ENCODE measurements at places on chromosomes 7 and 10.

- DNase-seq, result no peak
Observed at GRCh38 chr10:4011136-4011812, 226.3 kb upstream of the KLF6 start.

GRCh38 chr7:141387521-141388217 is 163.5 kb upstream of the AGK start:
- DNase-seq, result no peak

GRCh38 chr7:155506854-155507337 is 39.5 kb downstream of the CNPY1 start:
- DNase-seq, result peak; percentile 14

DNA sequence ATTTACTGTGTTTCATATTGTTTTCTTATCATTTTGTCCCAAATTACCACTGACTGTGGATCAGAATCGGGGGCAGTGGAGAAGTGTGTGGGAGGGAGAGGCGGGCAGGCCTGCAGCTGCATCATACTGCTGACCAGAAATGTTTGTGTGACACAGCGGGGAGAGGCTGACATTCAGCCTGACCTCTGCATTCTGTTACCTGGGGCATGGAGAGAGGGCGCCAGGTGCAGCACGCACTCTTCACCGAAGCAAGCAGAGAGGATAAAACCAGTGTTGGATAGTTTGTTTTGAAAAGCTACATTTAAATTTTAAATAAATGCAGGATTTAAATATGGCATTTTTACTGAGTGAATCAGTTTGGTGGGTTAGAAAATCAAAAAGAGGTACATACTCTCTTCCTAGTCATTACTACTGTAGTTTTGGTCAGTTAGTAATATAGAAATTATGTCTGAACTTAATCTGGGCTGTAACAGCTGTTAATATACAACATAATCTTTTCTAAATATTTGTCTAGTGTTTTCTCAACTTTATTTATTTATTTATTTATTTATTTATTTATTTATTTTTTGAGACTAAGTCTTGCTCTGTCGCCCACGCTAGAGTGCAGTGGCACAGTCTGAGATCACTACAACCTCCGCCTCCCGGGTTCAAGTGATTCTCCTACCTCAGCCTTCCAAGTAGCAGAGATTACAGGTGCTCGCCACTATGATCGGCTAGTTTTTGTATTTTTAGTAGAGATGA is 8.8 kb upstream of the STMP1 start:
- DNase-seq, result peak; percentile 37

GRCh38 chr10:88490231-88490980 is 92.7 kb downstream of the RNLS start:
- DNase-seq, result no peak

DNA sequence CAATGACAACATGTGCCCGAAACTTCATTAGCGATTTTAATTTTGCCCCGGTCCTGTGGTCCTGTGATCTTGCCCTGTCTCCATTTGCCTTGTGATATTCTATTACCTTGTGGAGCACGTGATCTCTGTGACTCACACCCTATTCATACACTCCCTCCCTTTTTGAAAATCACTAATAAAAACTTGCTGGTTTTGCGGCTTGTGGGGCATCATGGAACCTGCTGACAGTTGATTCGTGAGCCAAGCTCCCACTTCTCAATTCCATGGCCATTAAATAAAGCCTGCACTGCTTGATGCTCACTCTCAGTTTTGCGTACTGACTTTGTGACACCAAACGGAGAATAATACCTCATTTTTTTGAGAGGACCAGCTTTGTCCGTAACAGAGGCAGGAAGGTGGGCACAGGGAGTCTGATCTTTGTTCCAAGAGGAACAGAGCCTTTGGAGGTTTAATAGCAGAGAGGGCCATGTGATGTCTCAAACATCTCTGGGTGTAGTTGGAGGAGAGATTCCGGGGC is 3.8 kb upstream of the ADAMTS14 start:
- DNase-seq, result no peak

- no peak for DNase-seq
Observed at GRCh38 chr7:107957436-107957835, 45.5 kb downstream of the LAMB1 start.

DNA sequence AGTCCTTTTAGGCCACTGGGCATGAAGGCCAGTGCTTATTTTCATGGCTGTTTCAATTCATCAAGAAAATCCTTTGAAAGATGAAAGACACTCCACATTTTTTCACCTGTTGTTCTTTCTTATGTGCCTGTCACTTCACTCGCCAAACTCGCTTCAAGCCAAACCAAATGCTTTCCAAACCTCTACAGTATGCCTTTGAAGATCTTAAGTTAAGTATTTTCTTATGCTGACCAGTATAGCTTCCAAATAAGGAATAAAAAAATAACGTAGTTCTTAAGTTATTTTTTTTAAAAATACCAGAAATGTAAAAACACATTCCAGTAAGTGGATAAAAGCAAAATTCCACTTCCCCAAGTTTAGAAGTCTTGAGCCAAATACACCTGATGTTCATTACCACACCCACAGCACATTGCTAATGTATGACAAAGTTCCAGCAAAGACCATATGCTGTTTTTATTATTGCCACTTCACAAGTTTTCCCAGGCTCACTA is 186.1 kb downstream of the MTERF1 start:
- DNase-seq, result no peak

GRCh38 chr10:107728807-107729206 is 564.3 kb upstream of the SORCS1 start:
- DNase-seq, result no peak

- DNase-seq, result no peak
Observed at GRCh38 chr7:66399566-66399965, 194.4 kb downstream of the TPST1 start.

GRCh38 chr7:124697746-124698145 is 67.8 kb downstream of the GPR37 start:
- no peak for DNase-seq

DNA sequence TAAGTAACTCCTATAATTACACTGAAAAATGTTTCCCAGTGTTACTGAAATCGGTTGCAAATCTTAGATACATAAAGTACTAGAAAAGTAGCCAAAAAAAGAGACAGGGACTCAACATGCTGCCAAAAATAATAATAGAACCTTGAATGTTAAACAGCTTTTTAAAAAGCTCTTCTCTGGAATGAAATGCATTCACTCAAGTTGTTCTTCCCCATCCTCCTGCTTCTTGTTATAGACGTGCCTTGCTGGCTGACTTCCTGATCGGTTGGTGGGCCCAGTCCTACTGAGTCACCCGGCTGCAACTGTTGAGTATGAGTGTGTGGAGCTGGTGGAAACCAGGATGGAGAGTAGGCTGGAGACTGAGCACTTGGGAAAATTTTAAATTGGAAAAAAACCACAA is 30.6 kb upstream of the RAPGEF5 start:
- DNase-seq, result peak; percentile 88

GRCh38 chr7:41679566-41679965 is 23.3 kb downstream of the INHBA start:
- DNase-seq, result no peak

DNA sequence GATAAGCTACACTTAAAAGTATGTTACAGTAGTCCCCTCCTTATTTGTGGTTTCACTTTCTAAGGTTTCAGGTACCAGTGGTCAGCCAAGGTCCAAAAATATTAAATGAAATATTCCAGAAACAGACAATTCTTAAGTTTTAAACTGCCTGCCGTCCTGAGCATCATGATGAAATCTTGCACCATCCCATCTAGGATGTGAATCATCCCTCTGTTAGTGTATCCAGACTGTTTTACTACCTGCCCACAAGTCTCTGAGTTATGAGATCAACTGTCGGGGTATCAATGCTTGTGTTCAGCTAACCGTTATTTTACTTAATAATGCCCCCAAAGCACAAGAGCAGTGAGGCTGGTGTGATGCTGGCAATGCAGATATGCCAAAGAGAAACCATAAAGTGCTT is 11.4 kb downstream of the KDM7A start:
- peak; percentile 73 for DNase-seq

- no peak for DNase-seq
Observed at GRCh38 chr10:132675031-132675740, 110.8 kb downstream of the NKX6-2 start.

DNA sequence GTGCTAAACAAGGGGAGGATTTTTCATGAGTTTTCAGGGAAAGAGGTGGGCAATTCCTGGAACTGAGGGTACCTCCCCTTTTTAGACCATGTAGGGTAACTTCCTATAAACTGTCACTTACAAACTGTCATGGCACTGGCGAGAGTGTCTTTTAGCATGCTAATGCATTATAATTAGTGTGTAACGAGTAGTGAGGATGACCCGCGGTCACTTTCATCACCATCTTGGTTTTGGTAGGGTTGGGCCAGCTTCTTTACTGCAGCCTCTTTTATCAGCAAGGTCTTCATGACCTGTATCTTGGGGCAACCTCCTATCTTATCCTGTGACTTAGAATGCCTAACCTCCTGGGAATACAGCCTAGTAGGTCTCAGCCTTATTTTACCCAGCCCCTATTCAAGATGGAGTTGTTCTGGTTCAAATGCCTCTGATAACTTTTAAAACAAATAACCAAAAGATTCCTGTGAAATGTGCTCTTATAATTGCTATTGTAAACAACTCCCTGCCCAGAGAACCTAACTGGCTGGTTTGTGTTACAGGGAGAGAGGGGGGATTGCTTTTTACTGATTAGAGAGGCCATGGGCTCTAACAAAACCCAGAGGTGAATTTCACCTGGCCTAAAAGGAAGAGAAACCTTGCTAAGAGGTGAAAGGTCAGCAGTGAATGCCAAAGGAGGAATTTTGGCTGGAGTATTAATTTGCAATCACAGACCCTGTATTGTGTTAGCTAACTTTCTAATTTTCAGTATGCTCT is 64.3 kb downstream of the EEPD1 start:
- DNase-seq, result no peak

GRCh38 chr7:6409944-6410693 is 37.6 kb downstream of the DAGLB start:
- no peak for DNase-seq

- no peak for DNase-seq
Observed at GRCh38 chr7:1005303-1005702, 22.3 kb downstream of the CYP2W1 start.

DNA sequence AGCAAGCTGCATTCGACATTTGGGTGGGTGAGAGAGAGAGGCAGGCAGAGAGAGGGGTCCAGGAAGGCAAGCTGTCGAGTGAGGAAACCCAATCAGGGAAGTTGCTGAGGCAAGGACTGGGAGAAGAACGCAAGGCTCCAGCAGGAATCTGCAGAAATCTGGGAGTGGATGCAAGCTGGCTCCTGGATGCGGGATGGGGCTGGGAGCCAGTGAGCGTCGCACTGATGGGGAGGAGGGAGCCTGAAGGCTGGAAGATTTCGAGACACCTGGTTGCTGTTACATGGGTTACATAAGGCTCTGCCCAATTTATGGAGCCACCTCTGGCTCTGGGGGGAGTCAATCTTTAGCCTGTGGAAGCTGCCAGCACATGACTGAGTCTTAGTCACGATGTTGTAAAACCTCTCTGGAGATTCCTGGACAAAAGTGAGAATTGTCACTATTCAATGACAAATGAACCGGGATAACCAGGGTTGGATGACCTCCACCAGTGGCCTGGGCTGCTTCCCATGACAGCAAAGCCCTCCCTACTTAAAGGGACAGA is 51.1 kb upstream of the ADRB1 start:
- peak; percentile 9 for DNase-seq

GRCh38 chr10:125348536-125348935 is 188.2 kb upstream of the CTBP2 start:
- DNase-seq, result no peak

DNA sequence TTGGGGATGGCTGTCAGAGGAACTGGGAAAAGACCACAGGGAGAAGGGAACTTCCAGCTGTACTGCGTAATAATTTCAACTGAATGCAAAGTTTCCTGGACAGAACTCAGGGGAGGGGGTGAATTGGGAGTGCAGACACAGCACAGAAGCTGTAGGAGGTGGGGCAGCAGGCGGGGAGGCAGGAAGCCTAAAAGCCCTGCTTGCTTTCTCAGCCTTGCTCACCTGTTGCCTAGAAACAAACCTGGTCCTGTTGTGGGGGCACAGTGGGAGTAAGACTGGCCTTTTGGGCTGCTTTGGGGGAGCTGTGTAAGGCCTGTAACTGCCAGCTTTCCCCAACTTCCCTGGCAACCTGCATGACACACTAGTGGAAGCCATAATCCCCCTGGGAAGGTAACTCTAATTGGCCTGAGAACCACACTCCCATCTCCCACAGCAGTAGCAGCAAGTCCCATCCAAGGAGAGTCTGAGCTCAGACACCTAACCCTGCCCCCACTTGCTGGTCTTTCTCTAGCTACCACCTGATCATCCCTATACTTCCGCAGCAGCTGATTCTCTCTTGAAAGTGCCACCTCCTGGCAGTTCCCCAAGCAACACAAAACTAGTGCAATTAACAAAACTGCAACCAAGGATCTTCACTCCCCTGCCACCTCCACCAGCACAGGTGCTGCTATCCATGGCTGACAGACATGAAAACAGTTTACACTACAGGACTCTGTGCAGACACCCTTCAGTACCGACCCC is 1239.3 kb downstream of the SORCS1 start:
- DNase-seq, result no peak

DNA sequence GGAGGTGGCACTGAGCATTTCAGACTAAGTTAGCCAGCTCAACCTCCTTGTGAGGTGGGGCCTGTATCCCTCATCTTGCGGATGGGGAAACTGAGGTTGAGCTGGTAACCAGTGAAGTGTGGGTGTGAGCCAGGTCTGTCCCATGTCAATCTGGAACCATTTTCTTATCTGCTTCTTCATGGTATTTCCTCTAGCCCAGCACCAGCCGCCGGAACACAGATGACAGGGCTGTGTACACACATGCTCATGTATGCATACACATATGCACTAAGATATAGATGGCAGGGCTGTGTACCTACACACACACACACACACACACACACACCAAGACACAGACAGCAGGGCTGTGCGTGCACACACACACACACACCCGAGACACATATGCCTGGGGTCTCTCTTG is 18.5 kb downstream of the RAMP3 start:
- DNase-seq, result no peak

GRCh38 chr10:58976254-58976653 is 200.2 kb upstream of the PHYHIPL start:
- no peak for DNase-seq

DNA sequence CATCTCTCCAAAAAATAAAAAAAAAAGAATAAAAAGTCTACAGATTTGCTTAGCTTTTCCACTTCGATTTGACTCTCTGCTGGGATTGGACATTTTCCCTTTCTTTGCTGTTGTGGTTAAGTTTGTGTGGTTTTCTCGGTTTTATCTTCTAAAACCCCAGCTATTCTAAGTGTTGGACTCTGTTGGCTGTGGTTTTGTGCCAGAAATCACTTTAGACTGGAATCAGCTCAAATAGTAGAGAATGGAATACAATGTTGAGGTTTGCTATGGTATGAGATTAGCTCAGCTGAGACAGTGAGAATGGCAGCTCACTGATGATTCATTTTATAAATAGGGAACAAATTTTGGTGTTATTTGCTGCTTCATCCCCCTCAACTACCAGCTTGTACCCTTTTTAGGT is 116.0 kb downstream of the BUB3 start:
- peak; percentile 97 for DNase-seq

GRCh38 chr10:116742367-116743265 is at the start of gene HSPA12A:
TSS of gene HSPA12A (minus strand) at chr10:116742566. CDS start at chr10:116742469, 97 bp downstream.
- DNase-seq, result peak; percentile 87

- DNase-seq, result no peak
Observed at GRCh38 chr10:97003151-97003803, 171.2 kb downstream of the LCOR start.
